Mesenteric fat pad (tissue), 1 donor: ENCODE measurements at places on chromosomes 12 and 14. TPM values are rescaled to one million over a fixed set of nuclear protein-coding genes. Genes with fewer than 3 reads are reported as not detected.

- no peak for DNase-seq
Measured at GRCh38 chr12:117450209-117450608, 88.8 kb upstream of the NOS1 start.

GRCh38 chr12:29223426-29223825 lies 74.3 kb downstream of the FAR2 start:
- DNase-seq = no peak

Gene TAS2R46
- total RNA-seq = 1.8 TPM

DNA sequence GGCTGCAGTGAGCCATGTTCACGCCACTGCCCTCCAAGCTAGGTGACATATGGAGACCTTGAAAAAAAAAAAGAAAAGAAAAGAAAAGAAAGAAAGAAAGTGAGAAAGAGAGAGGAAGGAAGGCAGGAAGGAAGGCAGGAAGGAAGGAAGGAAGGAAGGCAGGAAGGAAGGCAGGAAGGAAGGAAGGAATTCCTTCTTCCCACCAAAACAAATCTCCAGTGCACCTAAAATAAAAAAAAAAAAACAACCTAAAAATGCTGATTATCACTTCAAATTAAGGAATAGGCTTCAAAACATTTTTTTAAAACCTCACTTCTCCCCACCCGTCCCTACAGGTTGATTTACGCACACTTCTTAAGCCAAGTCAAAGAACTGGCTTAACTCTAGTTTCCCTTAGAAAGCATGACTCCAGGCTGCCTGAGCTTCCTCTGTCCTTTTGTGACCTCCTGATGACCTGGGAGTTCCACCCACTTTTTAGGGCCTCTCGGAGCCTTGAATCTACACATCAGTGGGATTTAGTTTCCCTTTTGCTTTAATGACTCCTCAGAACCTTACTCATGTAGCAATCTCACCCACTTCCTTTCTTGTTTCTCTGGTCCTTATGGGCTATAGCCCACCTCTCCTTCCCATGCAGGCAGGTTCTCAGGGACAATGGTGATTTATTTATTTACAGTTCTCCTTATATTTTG lies 18.6 kb downstream of the DUSP6 start:
- no peak for DNase-seq

Gene SLC5A8
- total RNA-seq = not detected

- no peak for DNase-seq
Measured at GRCh38 chr14:49483268-49483667, 102.9 kb downstream of the RPS29 start.

- no peak for DNase-seq
Measured at GRCh38 chr12:21476949-21477348, 24.5 kb downstream of the RECQL start.

DNA sequence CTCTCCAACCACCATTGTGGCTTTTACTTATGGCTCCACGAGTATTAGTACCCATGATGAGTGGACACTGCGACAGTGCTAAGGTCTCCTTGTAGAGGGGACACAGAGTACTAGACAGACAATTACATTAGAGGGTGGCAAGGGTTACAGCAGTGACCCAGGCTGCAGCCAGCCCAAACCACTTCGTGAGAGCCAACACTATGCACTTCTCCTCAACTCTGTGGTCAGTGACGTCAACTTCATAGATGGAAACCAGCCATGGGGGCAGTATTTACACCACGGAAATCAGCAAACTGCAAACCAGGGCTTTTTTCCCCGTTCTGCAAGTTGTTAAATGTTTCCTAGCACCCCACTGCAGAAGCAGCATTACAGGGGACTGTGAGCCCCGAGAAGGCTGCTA lies 61.6 kb upstream of the ZFP36L1 start:
- no peak for DNase-seq

Gene IFI27L1
- 19.6 TPM for total RNA-seq

- no peak for DNase-seq
Measured at GRCh38 chr14:55430024-55430690, 10.3 kb downstream of the TBPL2 start.

Gene CCDC197
- total RNA-seq = not detected

DNA sequence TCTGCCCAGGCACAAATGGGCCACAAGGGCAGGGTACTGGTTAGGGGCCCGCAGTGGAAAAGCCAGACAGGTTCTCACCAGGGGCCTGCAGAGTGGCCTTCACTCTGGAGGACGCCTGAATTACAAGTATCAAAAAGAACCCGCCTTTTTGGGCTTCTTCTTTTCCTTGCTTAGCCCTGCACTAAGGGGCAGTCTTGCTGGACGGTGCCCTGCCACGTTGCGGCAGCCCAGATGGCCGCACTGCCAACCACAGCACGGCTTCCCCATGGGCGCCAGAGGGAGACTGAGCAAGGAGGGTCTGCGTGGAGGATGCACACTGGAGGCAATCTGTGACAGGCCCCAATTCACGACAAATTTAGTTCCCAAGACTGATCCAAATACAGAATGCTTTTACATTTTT lies 18.3 kb upstream of the CDK2AP1 start:
- DNase-seq = peak; percentile 37

GRCh38 chr12:2634471-2634870 lies 160.3 kb upstream of the FKBP4 start:
- no peak for DNase-seq

GRCh38 chr14:52910572-52910971 lies 40.3 kb downstream of the FERMT2 start:
- DNase-seq = no peak

Gene CCNK
- total RNA-seq = 48.2 TPM

GRCh38 chr12:122992386-122992785 lies 11.9 kb downstream of the ARL6IP4 start:
- DNase-seq = no peak

DNA sequence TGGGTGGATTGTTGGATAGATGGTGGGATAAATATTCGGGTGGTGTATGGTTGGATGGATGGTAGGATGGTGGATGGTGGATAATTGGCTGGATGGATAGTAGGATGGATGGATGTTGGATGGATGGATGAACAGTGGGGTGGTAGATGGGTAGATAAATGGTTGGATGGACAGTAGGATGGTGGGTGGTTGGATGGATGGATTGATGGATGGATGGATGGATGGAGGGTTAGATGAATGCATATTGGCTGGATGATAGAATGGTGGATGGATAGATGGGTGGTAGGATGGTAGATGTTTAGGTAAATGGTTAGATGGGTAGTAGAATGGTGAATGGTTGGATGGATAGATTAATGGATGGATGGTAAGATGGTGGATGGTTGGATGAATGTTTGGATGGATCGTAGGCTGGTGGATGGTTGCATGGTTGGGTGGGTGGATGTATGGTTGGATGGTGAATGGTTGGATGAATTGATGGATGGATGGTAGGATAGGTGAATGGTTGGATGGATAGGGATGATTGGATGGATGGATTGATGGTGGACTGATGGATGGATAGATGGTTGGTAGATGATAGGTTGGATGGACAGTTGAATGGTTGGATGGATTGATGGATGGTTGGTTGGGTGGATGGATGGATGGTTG lies 23.6 kb downstream of the ZBTB42 start:
- no peak for DNase-seq

DNA sequence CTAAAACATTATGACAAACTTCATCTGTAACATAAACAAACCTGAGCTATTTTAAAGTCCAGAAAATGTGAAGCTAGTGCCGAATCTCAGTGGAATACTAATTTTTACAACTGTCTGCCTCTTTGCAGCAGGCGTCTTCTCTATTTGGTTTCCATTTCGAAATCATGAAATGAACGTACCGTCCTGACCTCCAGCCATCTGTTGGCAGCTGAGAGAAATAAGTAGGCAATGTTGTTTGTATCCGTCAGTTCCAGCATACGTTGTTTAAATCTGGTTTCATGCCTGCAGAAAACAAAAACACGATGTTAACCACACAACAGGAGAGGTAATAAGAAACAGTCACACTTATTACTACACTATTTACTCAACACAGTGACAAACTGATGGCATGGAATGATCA lies 54.3 kb upstream of the KCNJ8 start:
- no peak for DNase-seq

DNA sequence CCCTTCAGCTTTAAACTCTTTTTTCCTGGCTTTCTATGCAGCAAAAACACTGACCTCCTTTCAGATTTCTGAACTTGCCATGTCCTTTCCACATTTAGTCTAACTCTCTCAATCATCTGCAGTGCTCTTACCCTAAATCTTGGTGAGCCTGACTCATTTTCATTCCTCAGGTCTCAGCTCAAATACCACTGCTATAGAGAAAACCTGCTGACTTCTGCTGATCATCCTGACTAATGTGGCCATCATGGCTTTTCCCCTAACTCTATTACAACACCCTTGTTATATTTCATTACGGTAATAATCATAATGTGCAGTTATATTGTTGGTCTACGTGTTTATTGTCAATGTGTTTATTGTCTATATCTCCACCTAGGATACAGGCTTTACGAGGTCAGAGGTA lies 207.3 kb upstream of the OR4E1 start:
- no peak for DNase-seq

DNA sequence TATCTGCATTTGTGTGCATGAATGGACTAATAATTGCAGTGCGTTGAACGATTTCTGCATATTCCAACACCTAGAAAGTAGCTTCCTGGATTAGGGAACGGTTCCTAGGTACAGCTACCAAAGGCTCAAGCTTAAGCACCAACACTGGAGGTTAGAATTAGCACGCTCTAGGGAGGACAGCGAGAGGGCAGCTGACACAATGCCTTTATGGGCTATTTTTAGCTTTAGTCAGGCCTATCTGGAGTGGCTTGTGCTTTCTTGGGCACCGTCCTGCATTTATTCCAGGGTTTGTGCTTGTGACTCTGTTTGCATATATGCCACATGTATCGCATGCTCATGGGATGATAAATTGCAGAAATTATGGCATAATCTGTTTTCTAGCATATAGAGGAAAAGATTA lies 13.7 kb downstream of the ETV6 start:
- no peak for DNase-seq

DNA sequence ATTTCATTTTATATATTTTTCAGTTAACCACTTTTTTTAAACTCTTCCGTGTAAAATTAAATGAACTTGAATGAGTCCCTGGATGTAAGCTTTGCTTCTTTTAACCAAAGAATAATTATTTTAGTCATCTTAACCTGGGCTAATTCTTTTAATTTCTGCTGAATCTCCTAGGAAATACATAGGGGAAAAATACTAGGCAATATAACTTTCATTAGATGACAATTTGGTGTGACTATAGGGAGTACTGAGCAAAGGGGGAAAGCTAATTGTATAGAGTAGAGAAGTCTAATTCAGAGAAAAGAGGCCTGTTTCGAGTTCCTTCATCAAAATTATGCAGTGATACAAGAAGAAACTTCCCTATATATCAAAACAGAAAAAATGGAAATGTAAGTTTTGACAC lies 388.1 kb downstream of the NOVA1 start:
- DNase-seq = no peak

- DNase-seq = no peak
Measured at GRCh38 chr12:132404435-132404855, 75.1 kb upstream of the GALNT9 start.

- no peak for DNase-seq
Measured at GRCh38 chr14:52000019-52000582, 10.8 kb downstream of the RTRAF start.

Gene PEBP1
- 216 TPM for total RNA-seq

Gene ALX1
- not detected for total RNA-seq

GRCh38 chr14:91303924-91304229 lies 59.4 kb upstream of the GPR68 start:
- no peak for DNase-seq

DNA sequence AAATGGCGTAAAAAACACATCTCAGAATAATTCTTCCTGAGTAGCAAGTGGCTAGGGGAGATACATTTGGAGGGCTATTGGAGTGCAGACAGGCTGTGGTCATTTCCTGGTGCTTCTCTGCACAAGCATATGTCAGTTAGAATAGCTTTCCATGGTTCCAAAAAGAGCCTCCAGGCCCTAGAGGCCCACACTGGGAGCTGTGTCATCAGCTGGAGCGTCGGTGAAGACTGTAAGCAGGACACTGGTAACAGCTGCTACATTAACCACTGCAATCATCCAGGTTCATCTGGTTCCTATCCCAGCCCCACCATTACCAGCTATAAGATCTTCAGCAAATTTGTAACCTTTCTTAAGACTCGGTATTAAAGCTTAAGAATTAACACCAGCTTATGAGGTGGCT lies 31.7 kb upstream of the APPL2 start:
- DNase-seq = no peak

DNA sequence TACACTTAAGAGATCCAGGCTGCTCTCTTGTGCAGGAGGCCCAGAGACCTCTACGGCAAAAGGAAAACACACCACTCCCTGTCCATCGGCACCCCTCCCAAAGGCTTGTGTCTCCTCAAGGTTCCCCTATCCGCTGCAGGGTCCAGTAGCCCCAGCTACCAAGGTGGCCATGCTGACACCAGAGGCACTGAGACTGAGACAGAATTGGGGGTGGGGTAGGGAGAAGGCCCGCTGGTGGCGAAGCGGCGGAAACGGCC lies 590 bp downstream of the DDIT3 start:
- no peak for DNase-seq

DNA sequence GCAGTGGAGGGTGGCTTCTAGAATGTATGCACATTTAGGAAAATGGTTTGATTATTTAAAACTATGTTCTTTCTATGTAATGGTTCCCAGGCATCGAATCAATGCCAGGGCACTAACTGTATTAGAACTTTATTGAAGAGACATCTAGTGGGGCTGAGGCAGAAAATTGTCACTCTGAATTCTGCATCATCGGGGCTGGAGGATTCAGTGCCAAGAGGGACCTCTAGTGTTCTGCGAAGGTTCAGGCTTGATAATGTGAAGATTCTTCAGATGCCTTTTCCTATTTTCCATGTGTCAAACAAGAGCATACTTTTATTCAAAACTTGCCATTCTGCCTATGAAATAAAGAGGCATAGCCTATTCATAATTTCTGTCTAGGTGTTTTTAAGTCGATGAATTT lies 146.3 kb downstream of the CAND1 start:
- no peak for DNase-seq

- no peak for DNase-seq
Measured at GRCh38 chr14:60958146-60958545, 22.7 kb downstream of the TRMT5 start.

DNA sequence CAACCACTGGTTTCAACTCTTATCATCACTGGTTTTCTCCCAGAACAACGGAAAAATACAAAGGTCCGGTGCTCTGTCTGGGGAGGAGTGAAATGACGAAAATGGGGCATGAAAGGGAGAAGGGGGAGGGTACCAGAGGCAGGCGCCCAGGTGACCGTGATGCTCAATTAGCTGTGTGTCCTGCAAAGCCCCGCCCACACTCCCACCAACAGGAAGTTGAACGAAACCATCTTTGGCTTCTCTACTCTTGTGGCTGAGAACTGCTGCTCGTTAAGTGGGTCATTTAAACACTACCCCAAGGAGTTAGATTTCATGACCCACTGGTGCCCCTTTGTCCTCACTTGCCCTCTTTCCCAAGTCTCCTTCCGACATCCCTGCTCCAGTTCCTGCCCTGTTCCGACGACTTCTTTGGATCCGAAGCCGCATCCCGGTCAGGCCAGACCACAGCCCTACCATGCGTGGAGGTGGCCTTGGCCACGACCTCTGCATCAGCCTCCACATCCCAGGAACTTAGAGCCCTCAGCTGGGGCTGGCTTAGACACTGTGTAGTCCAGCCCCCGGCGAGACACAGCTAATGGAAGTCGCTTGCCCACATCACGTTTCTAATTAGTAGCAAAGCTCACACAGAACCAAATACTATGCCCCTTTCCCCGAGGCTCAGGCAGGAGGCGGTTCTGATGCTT lies 11.4 kb upstream of the LRTM2 start:
- DNase-seq = no peak

- no peak for DNase-seq
Measured at GRCh38 chr12:121767525-121768016, 25.9 kb downstream of the RHOF start.
